ELR (cell line): ENCODE measurements at places on chromosomes 4 and X.
A peak's percentile ranks its signal among the peaks of the same experiment; 100 is the strongest.

DNA sequence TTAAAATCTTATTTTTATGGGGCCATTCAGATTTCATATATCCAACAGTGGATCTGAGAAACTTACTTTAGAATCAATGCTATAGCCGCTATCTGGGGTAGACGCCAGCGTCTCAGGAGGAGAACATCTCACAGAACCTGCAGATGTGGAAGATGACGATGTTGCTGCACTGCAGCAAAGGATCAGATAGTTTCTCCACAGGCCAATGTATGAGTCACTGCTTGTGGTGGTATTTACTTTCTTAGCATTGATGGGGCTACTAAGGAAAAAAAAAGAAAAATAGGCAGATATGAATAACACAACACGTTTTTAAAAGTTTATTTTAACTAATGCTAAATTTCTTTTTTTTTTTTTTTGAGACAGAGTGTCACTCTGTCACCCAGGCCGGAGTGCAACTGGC, 85.9 kb downstream of the ZAR1 start:
- DNase-seq, result peak; percentile 63

DNA sequence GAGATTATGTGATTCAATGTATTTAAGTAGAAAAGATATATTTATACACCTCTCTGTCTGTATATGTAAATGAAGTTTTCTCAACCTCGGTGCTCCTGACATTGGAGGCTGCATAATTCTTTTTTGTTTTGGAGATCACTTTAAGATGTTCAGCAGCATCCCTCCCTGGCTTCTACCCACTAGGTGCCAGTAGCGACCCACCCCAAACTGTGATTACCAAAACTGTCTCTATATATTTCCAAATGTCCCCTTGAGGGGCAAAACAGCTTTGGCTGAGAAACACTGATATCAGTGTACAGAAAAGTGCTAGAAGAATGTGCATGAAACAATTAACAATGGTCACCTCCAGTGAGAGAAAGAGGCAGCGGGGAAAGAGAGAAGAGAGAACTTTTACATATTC, 51.2 kb downstream of the DCX start:
- no peak for DNase-seq

DNA sequence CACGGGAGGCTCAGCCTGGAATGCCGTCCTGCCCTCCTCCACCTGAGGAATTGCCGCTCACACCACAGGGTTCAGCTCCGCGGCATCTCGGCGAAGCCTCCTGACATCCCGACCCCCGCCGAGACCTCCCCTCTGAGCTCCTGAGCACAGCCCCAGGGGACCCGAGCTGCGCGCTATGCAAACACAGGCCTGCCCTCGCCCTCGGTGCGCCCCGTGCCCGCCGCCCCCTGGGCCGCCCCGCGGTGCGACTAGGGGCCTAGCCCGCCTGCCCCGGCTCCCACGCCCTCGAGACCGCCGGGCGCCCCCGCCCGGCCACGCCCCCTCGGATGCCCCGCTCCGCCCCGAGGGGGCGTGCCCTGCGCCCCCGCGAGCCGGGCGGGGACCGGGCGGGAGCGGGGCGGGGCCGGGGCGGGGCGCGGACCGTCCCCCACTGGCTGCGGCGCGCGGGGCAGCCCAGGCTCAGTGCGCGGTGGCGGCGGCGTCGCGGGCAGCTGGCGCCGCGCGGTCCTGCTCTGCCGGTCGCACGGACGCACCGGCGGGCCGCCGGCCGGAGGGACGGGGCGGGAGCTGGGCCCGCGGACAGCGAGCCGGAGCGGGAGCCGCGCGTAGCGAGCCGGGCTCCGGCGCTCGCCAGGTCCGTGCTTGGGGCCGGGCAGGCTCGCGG, at the start of gene FGFR3:
TSS of gene FGFR3 (plus strand) at position 462 of the 664 bp plus-strand sequence. CDS start 642 bp downstream, outside the sequence.
- DNase-seq, result peak; percentile 42

GRCh38 chr4:35802644-35803043, 441.7 kb downstream of the ARAP2 start:
- no peak for DNase-seq

GRCh38 chr4:3201718-3202702, 46.9 kb upstream of the MSANTD1 start:
- DNase-seq, result peak; percentile 40

GRCh38 chr4:165208221-165208652, 876 bp downstream of the KLHL2 start:
- peak; percentile 23 for DNase-seq

GRCh38 chrX:126658447-126658846, 105.8 kb upstream of the DCAF12L1 start:
- peak; percentile 0 for DNase-seq

DNA sequence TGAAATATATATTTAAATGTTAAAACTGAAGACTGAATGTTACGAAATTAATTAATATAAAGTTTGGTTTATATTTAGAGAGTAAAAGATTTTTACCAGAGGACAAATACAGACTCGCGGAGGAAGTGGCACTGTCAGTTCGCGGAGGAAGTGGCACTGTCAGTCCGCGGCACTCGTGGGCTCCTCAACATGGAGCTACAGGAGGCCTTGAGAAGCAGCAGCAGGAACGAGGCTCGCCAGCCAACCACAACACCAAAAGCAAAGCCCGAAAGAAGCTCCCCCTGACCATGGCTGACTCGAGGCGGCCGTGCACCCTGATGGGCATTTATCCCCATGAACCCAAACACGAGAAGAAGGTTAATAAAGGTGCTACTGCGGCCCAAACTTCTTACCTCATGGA, 125.3 kb upstream of the PABPC4L start:
- DNase-seq, result no peak

DNA sequence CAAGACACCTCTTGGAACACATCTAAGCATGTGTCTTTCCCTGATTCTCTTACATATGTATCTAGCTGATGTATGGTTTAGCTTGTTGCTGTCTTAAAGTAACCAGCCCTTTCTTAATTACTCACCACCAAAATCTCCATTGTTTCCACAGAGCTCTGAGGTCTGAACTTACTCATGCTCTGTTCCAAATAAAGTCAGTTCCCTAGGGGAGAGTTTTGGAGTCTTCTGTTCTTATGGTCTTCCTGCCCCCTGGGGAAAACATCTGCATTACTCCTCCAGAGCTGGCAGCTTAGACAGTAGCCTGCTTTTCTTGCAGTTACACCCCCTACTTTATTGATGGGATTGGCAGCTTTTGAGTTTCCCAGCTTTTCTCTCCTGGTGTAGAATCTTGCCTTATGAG, 125.8 kb downstream of the EDA start:
- no peak for DNase-seq
